ENCODE measurements at places on chromosomes 5 and 9.

DNA sequence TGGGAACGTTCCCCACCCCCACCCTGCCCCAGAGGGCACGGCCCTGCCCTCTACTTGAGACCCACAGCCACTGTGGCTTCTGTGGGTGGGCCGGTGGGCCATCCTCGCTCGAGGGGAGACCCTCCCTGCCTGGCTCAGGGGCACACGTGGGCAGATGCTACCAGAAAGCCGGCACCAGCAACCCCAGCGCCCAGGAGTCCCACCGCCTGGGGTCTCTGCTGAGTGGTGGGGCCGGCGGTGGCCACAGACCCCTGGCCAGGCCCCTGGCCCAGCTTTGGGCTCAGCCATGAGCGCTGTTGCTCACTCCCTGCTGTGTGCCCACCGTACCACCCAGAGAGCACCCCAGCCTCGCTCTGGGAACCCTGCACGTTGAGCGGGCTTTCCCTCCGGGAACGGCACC is 16.5 kb upstream of the NRARP start:
- no peak for DNase-seq

GRCh38 chr5:167355346-167355745 is 936.1 kb upstream of the WWC1 start:
- DNase-seq, result no peak

- no peak for DNase-seq
These were observed 7.4 kb upstream of the ADAM19 start for GRCh38 chr5:157582731-157583620.

DNA sequence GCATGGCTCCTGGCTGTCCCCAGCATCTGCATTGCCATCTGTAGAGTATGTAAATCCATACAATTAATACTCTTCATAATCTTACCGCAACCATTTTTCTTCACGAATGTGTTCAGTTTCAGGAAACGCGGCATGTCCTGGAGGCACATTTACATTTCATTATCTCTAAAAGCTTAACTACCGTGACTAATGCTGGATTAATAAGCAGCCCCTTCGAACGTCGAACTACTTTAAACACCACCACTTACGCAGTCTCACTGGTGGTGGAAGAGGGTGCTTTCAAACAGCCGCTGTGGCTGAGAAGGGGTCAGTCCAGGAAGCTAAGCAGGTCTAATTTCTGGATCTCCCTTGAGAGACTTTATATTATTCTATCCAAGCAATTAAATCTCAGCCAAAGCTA is 85.6 kb downstream of the C5orf15 start:
- no peak for DNase-seq

DNA sequence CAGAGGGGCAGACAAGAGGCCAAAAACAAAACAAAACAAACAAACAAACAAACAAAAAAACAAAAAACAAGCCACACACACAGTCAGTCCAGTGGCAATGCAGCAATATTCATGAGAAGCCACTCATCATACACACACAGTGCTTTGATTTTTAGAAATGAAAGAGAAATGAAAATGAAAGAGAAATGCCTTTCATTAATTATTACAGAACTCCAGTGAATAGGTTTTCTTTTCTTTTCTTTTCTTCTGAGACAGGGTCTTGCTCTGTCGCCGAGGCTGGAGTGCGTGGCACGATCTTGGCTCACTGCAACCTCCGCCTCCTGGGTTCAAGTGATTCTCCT is 36.9 kb downstream of the SPRY4 start:
- no peak for DNase-seq

Measured in stimulated activated CD4-positive, alpha-beta T cell treated with anti-CD3 and anti-CD28 coated beads, TNF-alpha, amount 100 ng/mL, for 48 hours (primary cell).